ENCODE measurements at places on chromosomes 2 and 18.

- no peak overlapping the region for H3K4me3 ChIP-seq
- H3K27me3 ChIP-seq: no peaks in the 10 kb centered on the region
- no peak for DNase-seq
- no peaks in the 10 kb centered on the region for H3K4me1 ChIP-seq
- no peaks in the 10 kb centered on the region for H3K36me3 ChIP-seq
These were observed 350.4 kb upstream of the FSIP2 start for GRCh38 chr2:185388226-185388625.

GRCh38 chr2:114457956-114458355, 15.5 kb downstream of the DPP10 start:
- H3K36me3 ChIP-seq: no peaks in the 10 kb centered on the region
- H3K4me3 ChIP-seq: no peak overlapping the region
- H3K27ac ChIP-seq: no peak overlapping the region
- DNase-seq: no peak

DNA sequence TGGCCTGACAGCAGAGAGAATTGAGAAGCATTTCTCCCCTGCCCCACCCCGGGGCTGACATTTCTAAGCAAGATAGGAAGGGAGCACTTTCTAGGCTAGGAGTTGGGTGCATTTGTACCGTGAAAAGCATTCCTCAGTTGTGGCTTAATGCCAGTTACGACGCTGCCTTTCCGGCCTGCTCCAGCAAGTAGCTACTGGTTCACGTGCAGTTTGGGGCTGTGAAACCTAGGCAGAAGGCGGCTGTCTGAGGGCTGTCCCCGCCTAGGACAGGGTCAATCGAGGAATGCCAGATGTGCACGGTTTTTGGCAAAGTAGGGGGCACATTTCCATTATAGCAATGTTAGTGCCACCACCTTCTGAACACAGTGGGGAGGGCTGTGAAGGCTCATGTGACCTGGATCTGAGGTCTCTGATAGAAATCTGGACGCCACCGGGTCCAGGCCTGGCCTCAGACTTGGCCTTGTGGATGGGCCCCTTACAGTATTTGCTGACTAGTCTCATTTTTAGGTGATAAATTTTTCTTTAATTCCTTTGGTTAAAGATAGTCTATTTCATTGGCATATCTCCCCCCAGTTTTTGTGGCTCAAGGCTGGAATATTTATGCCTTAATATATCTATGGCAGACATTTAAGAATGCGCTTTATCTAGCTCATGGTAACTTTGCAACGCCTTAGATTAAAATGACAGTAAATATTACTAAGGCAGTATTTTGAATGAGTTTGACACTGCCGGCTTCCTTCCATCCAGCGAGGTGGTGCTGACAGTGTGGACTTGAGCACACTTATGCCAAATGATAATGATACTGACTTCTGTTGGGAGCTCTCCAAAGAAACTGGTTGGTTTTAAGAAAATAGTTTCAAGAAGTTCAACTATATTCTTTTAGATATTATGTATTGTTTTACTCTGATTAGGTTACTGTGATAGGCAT, 78.7 kb downstream of the LPIN1 start:
- peaks cover 4% of the 10 kb centered on the region for H3K4me1 ChIP-seq
- no peaks in the 10 kb centered on the region for H3K36me3 ChIP-seq

DNA sequence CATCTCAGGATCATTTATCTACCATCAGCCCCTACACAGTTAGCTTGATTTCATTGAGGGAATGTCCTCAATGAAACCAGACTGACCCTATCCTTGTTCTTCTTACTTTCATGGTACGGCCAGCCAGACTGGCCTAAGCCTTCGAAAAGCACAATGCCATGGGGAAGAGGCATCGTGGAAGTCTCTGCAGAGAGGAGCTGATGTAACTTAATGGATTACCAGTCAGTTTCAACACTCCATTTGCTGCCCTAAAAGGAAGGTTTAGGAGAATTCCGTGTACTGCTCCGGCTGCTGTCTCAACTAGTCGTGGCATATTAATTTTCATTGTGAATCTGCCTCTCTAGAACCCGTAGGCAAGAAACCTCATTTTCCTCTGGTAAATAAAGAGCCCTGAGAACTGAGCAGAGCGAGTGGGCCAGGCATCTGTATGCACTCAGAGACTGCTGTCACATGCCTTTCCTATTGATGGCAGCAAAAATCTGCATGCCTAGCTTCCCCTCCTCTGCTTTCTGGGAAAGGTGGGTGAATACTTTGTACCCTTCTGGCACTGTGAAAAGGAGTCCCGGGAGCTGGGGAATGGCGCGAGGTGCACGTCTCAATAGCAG, 184.9 kb downstream of the KLHL29 start:
- no peak overlapping the region for H3K27ac ChIP-seq
- H3K36me3 ChIP-seq: no peaks in the 10 kb centered on the region
- no peak overlapping the region for H3K4me3 ChIP-seq

DNA sequence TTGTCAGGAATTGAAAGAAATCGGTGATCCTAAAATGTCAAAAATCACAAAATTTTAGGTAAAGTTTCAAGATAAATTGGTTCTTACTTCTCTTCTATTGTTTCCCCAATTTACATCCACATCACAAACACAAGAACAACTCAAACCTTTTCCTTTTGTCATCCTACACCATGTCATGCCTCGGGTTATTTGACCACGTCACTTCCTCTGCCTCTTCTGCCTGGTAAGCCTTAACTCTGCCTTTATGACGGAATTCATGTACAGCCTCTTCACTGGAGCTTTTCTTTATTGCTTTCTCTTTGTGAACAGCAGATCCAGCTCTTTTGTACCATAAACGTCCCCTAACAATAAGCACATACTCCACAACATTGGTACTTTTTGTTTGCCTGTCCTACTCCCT, 258.0 kb downstream of the DPP10 start:
- no peak for DNase-seq
- H3K27ac ChIP-seq: no peak overlapping the region

GRCh38 chr18:75206452-75207309, 2.3 kb downstream of the PTGR3 start:
- H3K36me3 ChIP-seq: no peaks in the 10 kb centered on the region
- DNase-seq: peak; percentile 13
- no peak overlapping the region for H3K27ac ChIP-seq
- H3K27me3 ChIP-seq: peaks cover 34% of the 10 kb centered on the region
- no peak overlapping the region for H3K4me3 ChIP-seq

DNA sequence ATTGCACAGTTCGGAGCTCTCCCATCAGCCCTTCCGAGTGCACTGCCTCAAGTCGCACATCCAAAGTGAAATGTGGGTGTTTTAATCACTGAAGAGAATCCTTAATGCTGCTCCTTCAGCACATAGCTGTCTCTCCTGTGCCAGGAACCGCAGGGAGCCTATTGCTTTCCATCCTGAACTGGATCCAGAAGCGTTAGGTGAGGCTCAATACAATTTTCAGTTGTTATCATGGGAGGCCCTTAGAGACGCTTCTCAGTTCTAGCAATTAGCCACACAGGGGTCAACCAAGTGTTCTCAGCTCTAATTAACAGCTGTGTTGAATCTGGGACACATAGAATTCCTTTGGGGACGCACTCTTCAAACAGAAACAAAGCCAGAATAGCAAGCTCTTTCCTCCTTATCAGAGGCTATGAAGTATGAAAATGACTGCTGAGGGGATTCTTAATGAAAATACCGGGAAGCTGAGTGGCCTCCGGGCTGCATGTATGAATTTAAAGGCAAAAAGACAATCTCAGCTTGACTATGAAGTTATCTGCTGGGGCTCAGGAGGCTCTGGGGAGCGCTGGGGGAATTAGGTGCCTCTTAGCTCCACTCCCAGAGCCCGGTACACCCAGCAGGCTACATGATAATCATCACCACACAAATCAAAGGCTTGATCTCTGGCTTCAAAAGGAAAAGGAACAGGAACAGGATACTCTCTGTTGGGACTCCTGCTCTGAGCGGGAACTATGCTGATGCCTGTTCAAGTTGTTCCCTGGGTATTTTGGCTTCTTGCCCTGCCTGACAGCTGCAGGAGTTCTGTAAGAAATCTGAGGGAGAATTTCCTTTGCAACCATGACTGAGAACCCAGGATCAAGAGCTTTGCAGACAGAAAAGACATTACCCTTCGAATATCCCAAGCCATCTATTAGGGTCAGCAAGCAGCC, 55.4 kb upstream of the NCOA1 start:
- peaks cover 2% of the 10 kb centered on the region for H3K4me1 ChIP-seq
- H3K36me3 ChIP-seq: no peaks in the 10 kb centered on the region
- peak; percentile 75 for DNase-seq

Measured in mesendoderm (in vitro differentiated cells).